Stomach (tissue), 19 donors: ENCODE measurements at places on chromosomes 3 and 15. TPM values are rescaled to one million over a fixed set of nuclear protein-coding genes. Genes with fewer than 3 reads are reported as not detected.

DNA sequence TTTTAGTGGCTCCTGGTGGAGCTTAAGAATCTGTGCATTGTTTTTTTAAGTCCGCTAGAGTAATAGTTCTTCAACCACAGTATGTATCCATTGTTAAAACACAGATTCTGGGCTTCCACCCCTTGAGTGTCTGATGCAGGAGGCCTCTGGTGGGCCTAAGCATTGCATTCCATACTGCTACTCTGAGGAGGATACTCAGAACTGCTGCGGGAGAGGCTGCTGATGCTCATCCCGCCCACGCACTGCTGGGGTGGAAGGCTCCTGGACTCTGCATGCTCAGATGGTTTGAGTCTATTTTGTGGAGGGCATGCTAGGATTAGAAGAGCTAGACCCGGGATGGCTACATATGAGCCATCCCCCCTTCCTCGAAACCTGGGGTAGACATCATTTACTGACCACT, 74.4 kb downstream of the THSD4 start:
- no peak for DNase-seq

- DNase-seq = peak; percentile 87
Observed at GRCh38 chr15:57609805-57610529, 18.3 kb downstream of the MYZAP start.

The CPNE9 gene
- total RNA-seq = not detected

GRCh38 chr15:96407482-96407881, 77.0 kb downstream of the NR2F2 start:
- DNase-seq = no peak

DNA sequence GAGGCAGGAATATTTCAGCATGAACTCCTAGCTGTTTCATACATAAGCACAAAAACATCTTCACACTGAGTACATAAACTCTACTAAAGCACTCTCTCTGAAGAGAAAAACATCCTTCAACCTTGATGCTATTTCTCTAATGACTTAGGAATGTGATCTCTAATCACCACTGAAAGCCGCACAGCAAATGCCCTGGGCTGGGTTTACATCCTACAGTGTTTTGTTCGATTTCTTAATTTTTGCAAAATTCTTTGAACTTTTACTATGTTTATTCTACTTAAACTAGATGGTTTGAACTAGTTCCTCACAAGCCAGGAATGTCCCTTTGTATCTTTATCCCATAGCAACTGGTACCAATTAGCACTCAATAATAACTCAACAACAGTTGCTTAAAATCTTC, 130.9 kb upstream of the ABI3BP start:
- no peak for DNase-seq
